ENCODE measurements at places on chromosomes 12 and 14.

DNA sequence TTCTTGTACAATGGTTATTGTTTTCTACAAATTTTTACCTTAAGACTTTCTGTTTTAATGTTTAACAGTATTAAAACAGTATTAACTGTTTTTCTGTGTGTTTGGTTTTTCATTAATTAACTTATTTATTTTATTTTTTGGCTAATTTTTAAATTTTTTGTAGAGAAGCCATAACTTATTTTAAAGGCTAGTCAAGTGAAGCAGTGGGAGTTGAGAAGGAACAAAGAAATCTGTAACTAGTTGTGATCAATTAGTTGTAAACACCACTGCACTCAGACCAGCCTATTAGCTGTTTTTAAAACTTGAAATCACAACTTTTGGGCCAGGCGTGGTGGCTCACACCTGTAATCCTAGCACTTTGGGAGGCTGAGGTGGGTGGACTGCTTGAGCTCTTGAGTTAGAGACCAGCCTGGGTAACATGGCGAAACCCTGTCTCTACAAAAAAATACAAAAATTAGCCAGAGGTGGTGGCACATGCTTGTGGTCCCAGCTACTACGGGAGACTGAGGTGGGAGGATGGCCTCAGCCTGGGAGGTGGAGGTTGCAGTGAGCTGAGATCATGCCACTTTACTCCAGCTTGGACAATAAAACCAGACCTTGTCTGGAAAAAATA, 50.9 kb upstream of the HECTD1 start:
- DNase-seq = no peak

- no peak for DNase-seq
Observed at GRCh38 chr14:99924379-99924778, 131.2 kb downstream of the EML1 start.

GRCh38 chr12:123973552-123974341, 732 bp downstream of the ZNF664 start:
- DNase-seq = peak; percentile 81

DNA sequence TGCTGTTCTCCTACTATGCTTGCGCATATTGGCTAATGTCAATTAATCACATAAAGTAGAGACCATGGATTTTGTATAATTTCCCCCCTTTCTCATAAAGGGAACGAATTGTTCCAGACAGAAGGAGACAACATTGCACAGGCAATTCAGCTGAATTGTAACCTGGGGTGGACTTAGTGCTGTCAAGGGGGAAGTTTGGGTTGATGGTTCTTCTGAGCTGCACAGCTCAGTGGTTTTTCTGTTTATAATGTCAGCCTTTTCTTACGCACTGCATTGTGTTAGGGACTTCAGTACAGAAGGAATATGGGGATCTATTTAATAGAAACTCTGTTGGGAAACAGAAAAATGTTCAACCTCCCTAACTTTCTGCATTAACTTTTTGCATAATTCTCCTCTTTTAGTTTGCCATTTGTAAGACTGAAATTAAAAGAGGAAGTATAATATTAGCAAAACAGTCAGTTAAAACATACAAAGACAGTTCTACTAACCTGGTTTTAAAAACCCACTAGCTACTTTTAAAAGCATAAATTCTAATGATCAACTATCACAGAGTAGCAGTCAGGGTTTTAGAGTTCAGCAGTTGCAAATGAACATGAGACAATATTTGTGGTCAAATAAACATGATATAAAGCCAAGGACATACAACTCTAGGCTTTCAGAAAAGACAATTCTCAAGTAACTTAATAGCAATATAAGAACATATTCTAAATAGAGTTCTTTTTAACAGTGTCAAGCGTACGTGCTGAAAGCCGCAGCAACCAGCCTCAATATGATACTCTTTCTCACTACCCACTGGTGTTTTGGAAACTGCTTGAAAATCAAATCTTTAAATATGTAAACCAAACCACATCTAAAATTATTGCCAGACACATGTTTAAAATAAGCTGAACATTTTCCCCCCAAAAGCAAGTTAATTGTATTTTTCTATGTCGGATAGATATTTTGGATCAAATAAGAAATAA, 393.0 kb downstream of the FSCB start:
- DNase-seq = no peak

GRCh38 chr12:5745251-5745888, 199.7 kb downstream of the ANO2 start:
- peak; percentile 72 for DNase-seq
